ENCODE measurements at places on chromosomes 13 and 19.

DNA sequence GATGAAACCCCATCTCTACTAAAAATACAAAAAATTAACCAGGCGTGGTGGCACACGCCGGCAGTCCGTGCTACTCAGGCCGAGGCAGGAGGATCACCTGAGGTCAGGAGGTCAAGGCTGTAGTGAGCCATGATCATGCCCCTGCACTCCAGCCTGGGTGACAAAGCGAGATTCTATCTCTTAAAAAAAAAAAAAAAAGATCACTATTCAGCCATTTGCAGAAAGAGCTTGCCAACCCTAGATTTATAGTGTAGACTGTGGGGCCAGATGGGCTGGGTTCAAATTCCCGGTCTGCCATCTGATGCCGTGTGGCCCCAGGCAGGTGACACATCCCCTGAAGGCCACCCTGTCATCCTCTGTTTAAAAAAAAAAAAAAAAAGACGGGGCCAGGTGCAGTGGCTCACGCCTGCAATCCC lies 28.9 kb downstream of the SMIM24 start:
- DNase-seq, result no peak

- peak; percentile 10 for DNase-seq
These were observed 1.1 kb downstream of the FGF14 start for GRCh38 chr13:102400675-102401145.

DNA sequence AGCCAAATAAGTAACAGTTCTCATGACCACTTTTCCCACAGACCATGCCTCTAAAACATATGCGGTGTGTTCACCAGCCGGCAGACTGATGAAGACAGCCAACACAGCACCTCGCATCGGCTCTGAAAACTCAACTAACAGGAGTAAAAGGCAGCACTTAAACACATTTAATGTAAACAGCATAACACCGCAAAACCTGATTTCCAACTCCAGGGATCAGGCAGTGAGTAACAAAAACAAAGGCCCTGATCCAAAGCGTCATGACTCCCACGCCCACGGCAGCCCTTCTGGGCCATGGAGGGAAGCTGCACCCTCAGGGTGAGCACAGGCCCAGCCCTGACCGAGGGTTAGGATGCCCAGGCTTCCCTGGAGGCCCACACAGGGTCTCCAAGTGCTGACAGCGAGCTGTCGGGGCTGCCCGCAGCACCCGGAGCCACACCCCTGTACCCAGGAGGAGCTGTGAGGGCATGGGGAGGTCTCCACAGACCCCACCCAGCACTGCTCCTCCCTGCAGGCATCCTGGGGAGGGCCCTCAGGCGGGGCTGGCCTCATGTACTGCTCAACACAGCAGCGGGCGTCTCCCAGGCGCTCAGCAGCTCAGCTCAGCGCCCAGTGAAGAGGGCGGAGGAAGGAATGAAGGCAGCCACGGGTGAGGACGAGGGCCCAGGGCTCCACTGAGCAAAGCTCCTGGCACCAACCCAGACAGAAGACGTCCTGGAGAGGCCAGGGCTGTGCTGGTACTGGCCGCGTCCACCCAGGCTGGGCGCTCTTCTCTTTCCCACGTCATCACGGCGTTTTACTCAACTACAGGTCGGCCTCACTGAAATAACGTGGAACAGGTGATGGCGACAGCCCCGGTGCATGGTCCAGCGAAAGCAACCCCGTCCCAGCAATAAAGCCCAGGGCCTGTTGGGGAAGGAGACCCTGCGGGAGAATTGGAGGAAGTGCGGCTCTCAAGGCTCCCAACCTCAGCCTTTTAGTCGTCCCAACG lies 53.7 kb downstream of the RASA3 start:
- no peak for DNase-seq

- DNase-seq, result no peak
These were observed 6.4 kb upstream of the EPHX3 start for GRCh38 chr19:15238639-15239155.

DNA sequence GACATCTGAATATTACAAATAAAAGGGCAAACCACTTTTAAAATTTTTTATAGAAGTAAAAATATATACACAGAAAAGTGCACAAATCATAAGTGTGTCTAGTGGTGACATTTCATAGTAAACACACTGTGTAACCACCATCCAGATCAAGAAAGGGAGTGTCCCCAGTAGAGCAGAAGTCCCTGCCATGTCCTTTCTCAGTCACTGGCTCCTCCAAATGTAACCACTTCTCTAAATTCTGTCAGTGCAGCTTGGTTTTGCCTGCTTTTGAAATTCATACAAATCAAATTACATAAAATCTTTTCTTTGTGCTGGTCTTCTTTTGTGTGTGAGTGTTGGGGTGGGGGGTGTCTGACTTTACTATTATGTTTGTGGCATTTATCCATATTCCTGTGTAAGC lies 116.5 kb downstream of the RBM26 start:
- no peak for DNase-seq

- DNase-seq, result no peak
These were observed 183.3 kb downstream of the KCNRG start for GRCh38 chr13:50198508-50198907.

- DNase-seq, result no peak
These were observed 38.0 kb downstream of the WTIP start for GRCh38 chr19:34519602-34520001.

DNA sequence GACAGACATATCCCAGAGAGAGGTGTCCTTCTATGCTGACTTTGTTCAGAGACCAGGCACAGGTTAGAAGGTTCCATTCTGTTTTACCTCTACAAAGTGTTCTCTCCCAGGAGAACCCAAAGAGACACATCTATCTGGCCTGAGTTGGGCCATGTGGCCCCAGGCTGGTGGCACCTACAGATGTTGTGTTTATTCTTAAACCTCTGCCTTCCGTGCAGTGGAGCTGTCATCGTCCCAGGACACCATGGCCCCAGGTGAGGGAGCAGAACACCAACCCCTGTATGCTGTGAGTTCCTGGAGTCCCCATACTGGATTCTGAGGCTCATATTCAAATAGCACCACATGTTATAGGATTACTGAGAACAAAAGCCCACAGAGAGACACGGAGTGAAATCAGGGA lies 3.9 kb downstream of the KIR3DL3 start:
- no peak for DNase-seq

GRCh38 chr19:15437355-15438123 lies 12.2 kb downstream of the WIZ start:
- DNase-seq, result no peak

- DNase-seq, result no peak
These were observed at the start of gene MCF2L for GRCh38 chr13:112968910-112969691. Gene MCF2L (plus strand): TSS chr13:112969214. CDS start chr13:112969380, 166 bp downstream.

GRCh38 chr13:30346789-30347167 lies 39.4 kb upstream of the KATNAL1 start:
- no peak for DNase-seq

DNA sequence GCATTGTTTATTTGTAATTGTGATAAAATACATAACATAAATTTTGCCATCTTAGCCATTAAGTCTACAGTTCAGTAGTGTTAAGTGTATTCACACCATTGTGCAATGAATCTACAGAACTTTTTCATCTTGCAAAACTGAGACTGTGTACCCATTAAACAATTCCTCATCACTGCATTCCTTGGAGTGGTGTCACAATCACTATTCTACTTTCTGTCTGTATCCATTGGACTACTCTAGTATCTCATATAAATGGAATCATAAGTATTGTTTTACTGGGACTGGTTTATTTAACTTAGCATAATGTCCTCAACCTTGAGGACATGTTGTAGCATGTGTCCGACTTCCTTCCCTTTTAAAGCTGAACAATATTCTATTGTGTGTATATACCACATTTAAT lies 36.8 kb downstream of the UFM1 start:
- no peak for DNase-seq

DNA sequence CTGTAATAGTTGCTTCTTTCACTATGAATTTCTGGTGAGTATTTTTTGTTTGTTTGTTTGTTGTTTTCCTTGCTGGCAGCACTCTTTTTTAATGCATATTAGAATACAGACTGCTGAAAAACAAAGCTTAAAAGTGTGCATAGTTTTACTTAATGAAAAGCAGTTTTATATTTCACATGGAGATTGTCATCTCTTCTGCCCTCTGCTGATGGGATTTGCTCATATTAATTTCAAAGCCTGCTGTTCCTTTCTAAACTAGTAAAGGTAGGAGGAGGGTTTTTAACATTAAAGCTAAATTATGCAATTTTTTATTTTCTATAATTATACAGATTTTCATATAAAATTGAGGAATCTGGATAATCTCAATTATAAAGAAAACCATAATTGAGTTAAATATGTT lies 692.6 kb upstream of the SLITRK1 start:
- DNase-seq, result no peak

- DNase-seq, result no peak
These were observed 113.8 kb downstream of the TBC1D4 start for GRCh38 chr13:75368167-75368566.

DNA sequence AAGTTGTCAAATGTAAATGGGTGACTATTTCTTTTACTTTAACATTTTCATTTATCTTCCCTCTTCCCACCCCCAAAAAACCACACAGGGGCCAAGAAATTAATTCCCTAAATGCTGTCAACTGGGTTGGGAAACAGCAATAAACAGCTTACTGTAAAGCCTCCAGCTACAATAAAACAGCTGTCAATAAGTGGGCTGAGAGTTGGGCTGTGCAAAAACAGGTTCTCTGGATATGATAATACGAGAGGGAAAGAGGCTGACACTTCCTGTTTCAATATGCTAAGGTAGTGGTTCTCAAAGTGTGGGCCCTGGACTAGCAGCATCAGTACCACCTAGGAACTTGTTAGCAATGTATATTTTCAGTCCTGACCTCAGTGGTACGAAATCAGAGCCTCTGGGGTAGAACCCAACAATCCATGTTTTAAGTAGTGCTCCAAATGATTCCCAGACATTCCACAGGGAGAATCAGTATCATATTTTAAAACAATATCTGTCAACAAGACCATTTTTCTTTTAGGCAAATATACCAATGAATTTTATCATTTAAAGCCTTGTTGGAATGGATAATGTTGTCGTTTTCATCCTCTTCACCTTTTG lies 8.4 kb downstream of the PCDH9 start:
- DNase-seq, result no peak

GRCh38 chr19:3670796-3671679 lies 29.2 kb downstream of the PIP5K1C start:
- DNase-seq, result no peak

GRCh38 chr19:47757617-47758442 lies 12.5 kb downstream of the NOP53 start:
- DNase-seq, result no peak

- no peak for DNase-seq
These were observed 1815.9 kb downstream of the PCDH9 start for GRCh38 chr13:65414187-65414586.

GRCh38 chr13:40272776-40273139 lies 393.7 kb downstream of the FOXO1 start:
- DNase-seq, result no peak

DNA sequence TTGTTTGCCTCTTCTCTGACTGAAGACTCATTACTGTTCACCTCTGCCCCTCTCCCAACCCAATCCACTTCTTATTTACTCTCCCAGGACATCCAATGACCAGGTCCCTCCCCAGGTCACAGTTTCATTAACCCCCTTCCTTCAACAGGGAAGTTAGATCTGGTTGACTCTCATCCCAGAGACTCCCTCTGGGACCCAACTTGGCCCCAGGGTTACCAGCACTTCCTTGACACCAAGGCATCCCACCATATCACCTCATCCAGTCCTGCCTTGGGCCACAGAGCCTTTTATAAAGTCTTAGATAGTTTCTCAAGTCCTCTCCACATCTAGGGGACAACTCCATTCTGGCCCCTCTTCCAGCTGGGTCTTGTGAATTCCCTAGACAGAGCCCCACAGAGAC lies 470.6 kb upstream of the TSHZ3 start:
- no peak for DNase-seq

DNA sequence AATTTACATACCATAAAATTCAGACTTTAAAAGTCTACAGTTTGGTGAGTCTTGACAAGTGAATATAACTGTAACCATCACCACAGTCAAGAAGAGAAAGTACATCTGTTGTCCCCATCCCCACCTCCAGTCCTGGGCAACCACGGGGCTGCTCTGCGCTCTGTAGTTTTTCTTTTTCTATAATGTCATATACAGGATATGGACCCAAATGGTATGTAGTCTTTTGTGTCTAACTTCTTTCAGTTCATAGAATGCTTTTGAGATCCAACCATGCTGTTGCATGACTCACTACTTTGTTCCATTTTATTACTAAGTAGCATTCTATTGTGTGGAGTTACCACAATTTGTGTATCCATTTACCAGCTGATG lies 103.9 kb downstream of the DOCK9 start:
- no peak for DNase-seq

- no peak for DNase-seq
These were observed 58.0 kb downstream of the USPL1 start for GRCh38 chr13:30675717-30676116.

- no peak for DNase-seq
These were observed 359.1 kb downstream of the FGF14 start for GRCh38 chr13:102042746-102043145.

- DNase-seq, result no peak
These were observed 2.1 kb upstream of the ERFL start for GRCh38 chr19:41930322-41930722.

- DNase-seq, result no peak
These were observed 7.1 kb upstream of the IGFL3 start for GRCh38 chr19:46131485-46132143.

GRCh38 chr19:19748249-19748938 lies 15.5 kb upstream of the ZNF14 start:
- DNase-seq, result no peak

- DNase-seq, result no peak
These were observed 44.7 kb upstream of the GPI start for GRCh38 chr19:34320277-34320676.

- DNase-seq, result no peak
These were observed 19.4 kb upstream of the ZNF69 start for GRCh38 chr19:11868188-11868587.

GRCh38 chr13:108322206-108322824 lies 52.8 kb downstream of the TNFSF13B start:
- DNase-seq, result no peak

DNA sequence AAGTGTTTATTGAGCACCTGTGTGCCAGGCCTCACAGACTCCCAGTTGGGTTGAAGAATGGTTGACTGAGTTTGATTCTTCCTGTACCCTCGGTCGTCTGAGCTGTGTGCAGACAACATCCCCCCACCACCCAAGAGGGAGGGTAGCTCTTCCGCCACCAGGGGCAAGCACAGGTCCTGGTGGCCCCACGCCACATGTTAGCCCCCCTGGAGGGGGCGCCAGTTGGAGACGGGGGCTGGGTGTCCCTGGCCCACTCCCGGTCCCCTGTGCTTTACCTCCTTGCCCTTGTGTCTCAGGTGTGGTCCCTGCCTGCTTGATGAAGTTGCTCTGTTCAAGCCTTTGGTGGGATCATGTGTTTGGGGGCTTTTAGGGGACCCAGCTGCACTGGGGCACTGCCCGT lies 27.2 kb downstream of the COLGALT1 start:
- no peak for DNase-seq

DNA sequence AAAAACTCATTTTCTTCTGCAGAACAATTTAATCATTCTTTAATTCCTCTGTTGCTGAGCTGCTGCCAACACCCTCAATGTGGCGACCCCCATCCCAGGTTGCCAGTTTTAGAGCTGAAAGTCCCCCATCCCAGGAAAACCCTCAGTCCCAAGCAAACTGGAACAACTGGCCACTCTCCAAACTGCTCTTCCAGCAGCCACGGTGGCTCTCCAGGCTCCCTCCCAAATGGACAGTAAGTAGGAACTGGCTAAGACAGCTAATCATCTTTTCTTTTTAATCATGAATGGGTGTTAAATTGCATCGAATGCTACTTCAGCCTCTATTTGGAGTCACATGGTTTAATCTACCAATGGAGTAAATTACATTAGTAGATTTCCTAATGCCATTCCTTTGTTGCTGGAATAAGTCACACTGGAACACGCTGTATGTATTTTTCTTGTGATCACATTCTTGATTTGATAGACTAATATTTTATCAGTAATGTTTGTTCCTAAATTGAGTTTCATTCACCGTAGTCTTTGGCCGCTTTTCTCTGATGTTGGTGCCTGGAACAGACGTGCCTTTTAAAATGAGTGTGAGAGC lies 33.7 kb upstream of the VSTM2B start:
- DNase-seq, result no peak
